ENCODE measurements at places on chromosomes 5 and 9. TPM values are rescaled to one million over a fixed set of nuclear protein-coding genes. Genes with fewer than 3 reads are reported as not detected.

DNA sequence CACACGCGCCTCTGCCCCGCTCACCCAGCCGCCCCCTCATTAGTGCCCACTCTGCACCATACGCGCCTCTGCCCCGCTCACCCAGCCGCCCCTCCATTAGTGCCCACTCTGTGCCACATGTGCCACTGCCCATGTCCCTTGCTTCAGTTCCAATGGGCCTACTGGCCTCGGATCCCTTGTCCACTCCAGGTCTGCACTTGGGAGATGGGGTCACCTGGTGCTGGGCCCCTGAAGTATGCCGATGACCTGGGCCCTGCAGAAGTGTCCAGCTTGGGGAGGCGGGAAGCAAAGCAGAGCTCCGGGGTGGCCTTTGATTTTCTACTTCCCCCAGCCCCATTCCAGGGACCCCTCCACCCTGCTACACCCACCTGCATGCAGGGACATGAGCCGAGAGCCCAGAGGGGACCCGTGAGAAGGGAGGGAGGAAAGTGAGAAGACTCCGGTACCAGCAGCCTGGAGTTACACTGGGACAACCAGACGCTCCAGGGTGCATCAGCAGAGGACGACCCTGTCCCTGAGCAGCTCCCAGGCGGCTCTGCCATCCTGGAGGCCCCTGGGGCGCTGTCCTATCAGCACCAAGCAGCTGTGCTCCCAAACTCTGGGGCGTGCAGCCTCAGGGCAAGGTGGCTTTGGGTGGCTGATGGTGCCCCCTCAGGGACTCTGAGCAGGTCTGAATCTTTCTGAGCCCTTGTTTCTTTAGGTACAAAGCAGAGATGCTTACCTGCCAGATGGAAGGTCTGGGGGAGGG, 140.8 kb downstream of the RXRA start:
- H3K36me3 ChIP-seq, result no peaks in the 10 kb centered on the region
- no peak for DNase-seq
- H3K27ac ChIP-seq, result no peak overlapping the region

DNA sequence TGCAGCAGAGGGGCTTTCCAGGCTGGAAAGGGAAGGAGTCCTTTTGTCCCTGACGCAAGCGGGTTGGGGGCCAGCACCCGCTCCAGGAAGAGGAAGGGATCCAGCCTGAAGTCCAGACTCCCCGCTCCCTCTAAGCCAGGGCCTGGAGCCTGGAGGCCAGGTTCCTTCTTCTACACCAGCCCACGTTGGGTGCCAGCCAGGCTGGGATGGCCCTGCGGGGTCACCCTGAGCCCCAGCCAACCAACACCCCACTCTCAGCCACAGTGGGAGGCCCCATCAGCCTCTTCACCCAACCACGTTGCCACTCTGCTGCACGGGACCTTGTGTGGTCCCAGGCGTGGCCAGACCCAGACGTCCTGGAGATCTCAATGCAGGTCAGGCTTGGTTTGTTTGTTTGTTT, 970 bp upstream of the FUT7 start:
- no peak overlapping the region for H3K4me3 ChIP-seq
- H3K27me3 ChIP-seq, result no peaks in the 10 kb centered on the region
- no peaks in the 10 kb centered on the region for H3K36me3 ChIP-seq
- no peak overlapping the region for H3K27ac ChIP-seq

DNA sequence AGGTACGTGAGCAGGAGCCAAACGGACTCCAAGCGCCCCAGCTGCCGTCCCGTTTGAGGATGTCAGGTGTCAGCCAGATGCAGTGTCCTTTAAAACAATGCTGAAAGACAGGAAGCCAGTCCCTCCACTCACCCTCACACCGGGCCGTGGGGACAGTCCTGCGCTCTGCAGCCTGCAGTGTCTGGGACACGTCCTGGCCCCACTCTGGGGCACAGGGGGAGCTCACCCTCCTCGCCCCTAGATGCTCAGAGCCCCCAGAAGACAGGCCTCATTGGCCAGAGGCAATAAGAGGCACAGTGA, 79.7 kb downstream of the ZNF354C start:
- no peaks in the 10 kb centered on the region for H3K27me3 ChIP-seq
- no peak for DNase-seq
- no peaks in the 10 kb centered on the region for H3K36me3 ChIP-seq
- no peaks in the 10 kb centered on the region for H3K4me1 ChIP-seq
- H3K27ac ChIP-seq, result no peak overlapping the region

The BTNL9 gene
- not detected for total RNA-seq

The LCN2 gene
- total RNA-seq, result not detected

DNA sequence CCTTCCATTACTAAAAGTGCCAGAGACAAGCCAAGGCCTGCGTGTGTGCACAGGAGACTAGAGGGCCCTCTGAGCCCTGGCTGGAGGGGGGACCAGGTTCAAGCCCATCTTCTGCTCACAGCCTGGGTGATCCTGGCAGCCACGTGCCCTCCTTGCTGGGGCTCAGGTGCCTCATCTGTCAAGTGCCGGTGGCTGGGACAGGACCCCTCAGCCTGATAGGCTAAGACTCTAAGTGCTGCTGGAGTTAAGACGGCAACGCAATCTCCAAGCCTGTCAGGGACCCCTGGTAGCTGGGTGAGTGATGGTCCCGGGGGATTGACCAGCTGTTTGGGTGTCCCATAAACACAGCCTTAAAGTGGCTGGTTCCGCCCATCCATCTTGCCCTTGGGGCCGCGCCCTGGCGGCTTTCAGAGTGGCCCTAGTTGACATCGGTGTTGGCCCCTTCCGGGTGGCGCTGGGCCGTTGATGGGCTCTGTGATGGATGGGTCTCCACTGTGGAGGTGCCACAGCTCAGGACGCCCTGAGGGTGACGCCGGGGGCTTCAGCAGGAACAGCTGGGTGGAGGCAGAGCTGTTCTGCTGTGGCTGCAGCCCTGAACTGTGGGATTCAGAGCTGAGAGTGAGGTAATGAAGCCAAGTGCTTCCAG, 136.2 kb downstream of the BARX1 start:
- H3K36me3 ChIP-seq, result no peaks in the 10 kb centered on the region
- H3K4me1 ChIP-seq, result no peaks in the 10 kb centered on the region
- DNase-seq, result no peak
- H3K4me3 ChIP-seq, result no peak overlapping the region

Data from naive thymus-derived CD4-positive, alpha-beta T cell (primary cell).